Omental fat pad (tissue), 4 donors: ENCODE measurements at places on chromosomes 12 and 14. TPM values are rescaled to one million over a fixed set of nuclear protein-coding genes. Genes with fewer than 3 reads are reported as not detected.

Gene GPR68
- total RNA-seq, result 0.19 TPM

DNA sequence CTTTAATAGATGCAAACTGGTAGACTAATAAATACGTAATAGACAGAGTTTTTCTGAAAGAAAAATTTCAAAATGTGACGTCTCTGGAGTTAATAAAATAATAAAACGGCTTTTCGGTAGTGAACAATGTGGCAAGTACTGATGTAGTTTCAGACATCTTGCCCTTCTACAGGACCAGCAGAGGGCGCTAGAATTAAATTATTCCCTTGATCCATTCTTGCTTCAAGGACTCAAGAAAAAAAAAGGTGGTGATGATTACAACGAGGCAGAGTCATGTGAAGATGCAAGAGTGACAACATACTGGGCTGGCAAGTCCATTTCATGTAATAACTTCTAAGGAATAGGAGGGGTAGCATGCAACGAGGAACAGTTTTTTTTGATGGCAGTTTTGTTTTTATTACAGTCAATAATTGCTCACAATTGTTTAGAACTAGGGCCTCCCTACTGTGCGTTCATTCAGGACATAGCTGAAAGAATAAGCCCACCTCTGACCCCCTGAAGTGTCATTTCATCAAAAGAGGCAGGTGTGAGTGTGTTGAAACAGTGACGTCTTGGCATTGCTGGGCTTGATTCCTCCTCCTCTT lies 101.0 kb upstream of the GZMB start:
- DNase-seq, result no peak

Gene GALNT4
- 7.5 TPM for total RNA-seq

Gene DBX2
- 0.88 TPM for total RNA-seq

DNA sequence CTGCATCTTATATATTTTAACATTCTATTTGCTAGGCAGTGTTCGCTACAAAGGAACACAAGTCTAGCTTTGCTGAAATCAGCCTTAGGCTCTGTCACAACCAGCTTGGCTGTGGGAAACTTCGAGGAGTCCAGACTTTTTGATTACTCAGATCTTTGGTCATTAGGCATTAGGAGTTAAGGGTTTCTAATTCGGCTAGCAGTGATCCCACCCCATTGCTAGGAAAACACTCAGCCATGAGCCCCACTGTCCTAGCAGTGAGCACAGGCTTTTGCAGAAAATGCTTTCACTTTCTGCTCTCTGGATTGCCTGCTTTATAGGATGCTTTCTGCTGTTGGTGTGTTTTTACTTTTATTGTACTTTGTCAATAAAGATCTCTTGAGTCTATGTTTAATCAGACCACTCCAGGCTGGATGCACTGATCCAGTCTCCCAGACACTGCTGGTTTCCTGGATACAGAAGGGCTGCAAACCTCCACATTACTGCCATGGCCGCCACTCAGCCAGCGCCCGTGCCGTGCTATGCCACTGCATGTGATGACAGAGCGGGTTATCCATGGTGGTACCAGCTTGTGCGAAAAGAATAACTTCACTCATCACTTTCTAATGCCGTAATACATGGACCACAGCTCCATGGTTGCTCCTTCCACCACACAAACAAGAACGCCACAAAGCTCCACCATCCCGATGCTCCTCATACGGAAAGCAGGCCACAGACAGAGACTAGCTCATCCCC lies 41.0 kb upstream of the PYGL start:
- no peak for DNase-seq

Gene BHLHE41
- total RNA-seq, result 5.8 TPM

DNA sequence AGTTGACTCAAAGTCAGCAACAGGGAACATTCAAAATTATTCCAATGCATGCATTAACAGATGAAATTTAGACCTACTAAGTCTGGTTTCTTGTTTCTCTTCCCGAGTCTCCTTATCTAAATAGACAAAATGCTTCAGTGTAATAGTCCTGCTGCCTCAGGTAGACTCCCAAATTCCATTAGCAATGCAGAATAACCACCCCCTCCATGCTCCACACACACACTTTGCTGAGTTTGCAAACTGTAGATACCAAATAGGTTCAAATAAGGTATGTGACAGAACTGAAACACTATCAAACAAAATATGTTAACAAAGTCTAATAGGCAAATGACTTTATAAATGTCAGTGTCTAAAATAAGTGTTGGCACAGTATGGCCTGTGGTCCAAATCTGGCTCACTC lies 451.1 kb upstream of the SOX5 start:
- no peak for DNase-seq

- DNase-seq, result no peak
Measured at GRCh38 chr14:55572578-55572977, 7.4 kb upstream of the KTN1 start.

DNA sequence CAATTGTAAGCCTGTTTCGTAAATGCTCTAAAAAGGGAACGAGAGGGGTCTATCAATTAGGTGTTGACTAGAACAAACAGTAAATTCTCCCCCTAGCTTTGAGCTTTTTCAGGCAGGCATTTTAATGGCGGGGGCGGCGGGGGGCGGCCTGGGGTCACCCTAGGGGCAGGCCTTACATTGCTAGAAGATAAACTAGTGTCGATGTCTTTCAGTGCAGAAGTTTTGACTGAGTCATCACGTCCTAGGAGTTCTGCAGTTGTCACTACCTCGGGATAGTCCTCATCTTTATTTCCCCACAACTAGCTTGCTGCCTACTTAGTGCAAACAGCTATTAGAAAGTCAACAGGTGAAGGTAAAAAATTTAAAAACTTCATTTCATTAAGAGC lies 1.6 kb downstream of the ATP6V1D start:
- no peak for DNase-seq

DNA sequence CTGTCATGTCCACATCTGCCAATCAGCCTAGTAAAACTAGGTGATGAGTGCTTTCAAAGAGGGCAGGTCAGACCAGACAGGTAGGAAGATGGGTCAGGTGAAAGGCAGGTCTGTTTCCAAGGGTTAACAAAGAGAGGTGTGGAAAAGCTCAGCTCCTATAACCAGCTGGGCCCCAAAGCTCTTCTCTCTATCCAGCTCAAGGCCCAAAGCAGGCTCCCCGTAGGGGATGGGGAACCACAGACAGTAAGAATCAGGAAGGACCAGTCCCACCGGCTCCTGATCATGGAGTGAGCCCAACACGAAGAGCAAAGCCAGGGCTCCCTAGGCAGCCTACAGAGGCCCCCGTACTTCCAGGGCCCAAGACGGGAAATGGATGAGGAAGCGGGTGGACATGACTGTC lies 83.2 kb downstream of the TTC9 start:
- no peak for DNase-seq

Gene REP15
- total RNA-seq, result 1.3 TPM

GRCh38 chr14:96121660-96122395 lies 82.7 kb downstream of the C14orf132 start:
- no peak for DNase-seq

Gene SELPLG
- 19.2 TPM for total RNA-seq

GRCh38 chr12:132872975-132873421 lies 14.4 kb downstream of the CHFR start:
- DNase-seq, result no peak

DNA sequence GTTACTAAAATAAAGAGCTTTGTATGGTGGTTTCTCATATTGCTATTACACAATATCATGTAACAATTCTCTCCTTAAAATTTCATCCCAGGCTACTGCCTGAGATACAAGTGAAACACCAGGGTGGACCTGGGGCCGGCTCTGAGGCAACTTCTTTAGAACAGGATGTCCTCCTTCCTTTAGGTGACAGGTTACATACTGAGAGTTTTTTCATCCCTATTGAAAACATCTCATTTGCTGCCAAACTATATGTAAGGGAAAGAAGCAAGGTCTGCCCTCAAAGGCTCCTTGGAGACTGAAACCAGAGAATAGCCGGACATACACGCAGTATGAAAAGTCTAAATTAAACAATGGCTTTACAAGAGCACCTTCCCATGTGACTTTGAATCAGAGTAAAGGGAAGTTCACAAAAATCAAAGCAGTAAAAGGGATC lies 139.9 kb downstream of the DUSP6 start:
- no peak for DNase-seq

GRCh38 chr14:78228702-78229327 lies 58.6 kb downstream of the NRXN3 start:
- DNase-seq, result no peak

GRCh38 chr12:95982602-95983001 lies 13.5 kb downstream of the HAL start:
- DNase-seq, result no peak

- no peak for DNase-seq
Measured at GRCh38 chr14:32620303-32620702, 291.2 kb downstream of the AKAP6 start.

GRCh38 chr12:69555461-69555860 lies 29.8 kb upstream of the CCT2 start:
- DNase-seq, result no peak

Gene PTHLH
- 8.4 TPM for total RNA-seq

DNA sequence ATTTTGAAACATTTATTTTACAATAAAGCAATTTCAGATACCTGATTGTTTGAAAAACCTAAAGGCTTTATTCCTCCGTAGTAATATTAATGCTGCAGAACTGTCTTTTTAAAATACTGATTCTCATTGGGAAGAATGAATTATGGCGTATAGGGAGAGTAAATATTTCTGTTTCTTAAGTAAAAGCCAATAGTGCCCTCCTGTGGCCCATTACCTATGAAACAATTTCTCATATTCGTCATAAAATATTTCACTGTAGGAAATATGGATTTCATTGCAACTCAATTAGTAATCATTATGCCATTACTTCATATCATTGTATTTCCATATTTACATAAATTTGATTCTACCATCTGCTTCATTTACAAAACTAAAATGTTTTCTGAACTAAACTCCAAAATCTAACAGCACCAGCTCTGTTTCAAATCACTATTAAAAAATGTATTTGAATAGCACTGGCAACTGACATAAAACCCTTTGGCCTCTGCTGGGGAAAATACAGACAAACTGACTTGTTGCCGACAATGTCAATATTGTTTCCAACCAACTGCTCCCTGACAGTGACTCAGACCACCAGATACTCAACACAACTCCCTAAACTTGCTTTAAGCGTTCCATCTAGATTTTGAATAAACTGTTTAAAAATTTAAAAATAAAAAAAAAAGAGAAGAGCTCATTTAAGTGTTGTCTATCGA lies 290.3 kb downstream of the NAV3 start:
- no peak for DNase-seq

Gene SRRM4
- not detected for total RNA-seq

- DNase-seq, result no peak
Measured at GRCh38 chr14:72603639-72604038, 290.3 kb downstream of the DPF3 start.

GRCh38 chr12:67486671-67487070 lies 161.9 kb upstream of the DYRK2 start:
- no peak for DNase-seq

GRCh38 chr12:81953541-81953940 lies 194.4 kb upstream of the PPFIA2 start:
- no peak for DNase-seq

- DNase-seq, result no peak
Measured at GRCh38 chr12:87812681-87813080, 216.5 kb downstream of the C12orf50 start.

GRCh38 chr12:12095021-12095420 lies 24.3 kb downstream of the BCL2L14 start:
- no peak for DNase-seq

- no peak for DNase-seq
Measured at GRCh38 chr14:96711559-96712267, 85.5 kb upstream of the VRK1 start.

Gene TMEM253
- 2.4 TPM for total RNA-seq

- DNase-seq, result no peak
Measured at GRCh38 chr12:27841392-27841882, 61.4 kb upstream of the MANSC4 start.

GRCh38 chr14:101010293-101010692 lies 106.8 kb upstream of the RTL1 start:
- DNase-seq, result no peak

- DNase-seq, result no peak
Measured at GRCh38 chr14:44863271-44863670, 98.5 kb downstream of the KLHL28 start.

DNA sequence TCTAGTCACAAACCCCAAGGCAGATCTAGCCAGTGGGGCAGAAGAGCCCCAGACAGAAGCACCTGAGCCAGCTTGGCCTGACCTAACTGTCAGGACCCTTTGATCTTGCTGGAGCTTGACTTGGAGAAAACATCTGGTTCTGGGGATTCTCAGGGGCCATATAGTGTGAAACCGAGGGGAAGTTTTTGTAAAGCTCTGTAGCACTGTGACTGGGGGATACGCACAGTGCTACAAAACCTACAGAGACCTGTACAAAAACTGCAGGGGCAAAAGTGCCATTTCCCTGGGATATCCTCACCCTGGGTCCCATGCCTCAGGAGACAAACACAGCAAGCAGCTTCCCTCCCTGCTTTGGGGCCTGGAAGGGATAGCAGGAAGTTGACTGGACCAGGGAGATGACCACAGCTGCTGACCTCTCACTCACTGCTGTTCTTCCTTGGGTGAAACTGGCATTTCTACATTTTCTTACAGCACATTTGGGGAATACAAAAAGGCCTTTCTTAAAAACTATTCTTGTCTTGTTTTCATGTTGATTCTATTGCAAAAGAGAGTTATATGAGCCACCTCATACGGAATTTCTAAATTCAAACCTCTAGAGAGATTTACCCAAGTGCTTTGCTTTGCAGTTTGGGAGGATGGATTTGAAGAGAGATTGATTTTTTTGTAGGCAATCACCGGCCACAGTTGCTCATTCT lies 140.0 kb downstream of the DAD1 start:
- DNase-seq, result no peak

DNA sequence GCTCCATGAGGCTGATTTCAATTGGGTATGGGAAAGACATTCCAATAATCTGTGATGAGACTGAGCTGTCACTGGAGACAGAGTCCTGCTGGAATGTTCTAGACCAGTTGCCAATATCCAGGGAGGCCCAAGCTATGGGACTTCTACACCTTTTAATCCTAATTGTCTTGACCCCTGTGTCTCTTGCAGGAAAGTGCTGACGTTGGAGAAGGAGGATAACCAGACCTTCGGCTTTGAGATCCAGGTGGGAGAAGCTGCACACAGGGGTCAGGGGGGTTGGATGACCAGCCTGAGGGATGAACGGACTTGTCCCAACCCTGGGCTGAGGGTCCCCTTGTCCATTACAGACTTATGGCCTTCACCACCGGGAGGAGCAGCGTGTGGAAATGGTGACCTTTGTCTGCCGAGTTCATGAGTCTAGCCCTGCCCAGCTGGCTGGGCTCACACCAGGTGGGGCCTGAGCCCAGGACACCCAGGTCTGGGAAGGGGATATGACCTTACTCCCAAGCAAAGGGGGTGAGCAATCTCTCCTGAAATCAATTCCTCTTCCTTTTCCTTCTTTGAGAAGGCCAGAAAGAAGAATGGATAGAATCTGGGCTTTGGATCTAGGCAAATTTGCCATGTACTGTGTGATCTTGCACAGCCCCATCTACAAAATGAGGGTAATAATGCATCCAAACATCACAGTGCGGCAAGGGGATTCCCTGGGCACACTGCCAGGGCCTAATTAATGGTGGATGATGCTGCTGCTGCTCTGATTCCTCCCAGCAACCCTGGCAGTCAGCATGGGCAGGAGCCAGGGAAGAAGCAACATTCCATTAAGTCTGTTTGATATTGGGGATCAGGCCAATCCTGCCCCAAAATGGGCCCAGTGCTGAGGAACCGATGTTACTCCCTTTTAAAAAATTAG lies 4.2 kb downstream of the TAMALIN start:
- DNase-seq, result no peak

- DNase-seq, result no peak
Measured at GRCh38 chr14:76673261-76673660, 88.0 kb upstream of the VASH1 start.
